Osteoblast (primary cell): ENCODE measurements at places on chromosomes 13 and 19. TPM values are rescaled to one million over a fixed set of nuclear protein-coding genes. Genes with fewer than 3 reads are reported as not detected.
A peak's percentile ranks its signal among the peaks of the same experiment; 100 is the strongest.

The NFIX gene
- 114 and 122 TPM in 2 replicates for total RNA-seq

The KASH5 gene
- not detected in 2 replicates for total RNA-seq

DNA sequence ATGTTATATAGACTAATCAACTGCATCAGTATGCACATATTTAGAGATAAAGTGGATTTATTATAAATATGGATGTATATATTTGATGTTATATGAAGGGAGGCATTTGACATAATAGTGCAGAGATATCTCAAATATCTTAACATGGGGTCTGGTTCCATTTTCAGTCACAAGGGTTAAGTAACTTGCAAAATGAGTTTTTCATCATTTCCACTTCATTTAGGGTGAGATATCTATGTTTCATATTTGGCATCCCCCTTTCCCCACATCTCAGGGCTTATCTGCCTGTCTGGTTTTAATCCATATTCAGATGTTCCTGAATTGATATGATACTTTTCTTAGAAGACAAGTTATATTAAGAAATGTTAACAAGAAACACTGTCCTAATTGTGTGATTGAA is 2141.2 kb downstream of the PCDH9 start:
- DNase-seq: no peak

DNA sequence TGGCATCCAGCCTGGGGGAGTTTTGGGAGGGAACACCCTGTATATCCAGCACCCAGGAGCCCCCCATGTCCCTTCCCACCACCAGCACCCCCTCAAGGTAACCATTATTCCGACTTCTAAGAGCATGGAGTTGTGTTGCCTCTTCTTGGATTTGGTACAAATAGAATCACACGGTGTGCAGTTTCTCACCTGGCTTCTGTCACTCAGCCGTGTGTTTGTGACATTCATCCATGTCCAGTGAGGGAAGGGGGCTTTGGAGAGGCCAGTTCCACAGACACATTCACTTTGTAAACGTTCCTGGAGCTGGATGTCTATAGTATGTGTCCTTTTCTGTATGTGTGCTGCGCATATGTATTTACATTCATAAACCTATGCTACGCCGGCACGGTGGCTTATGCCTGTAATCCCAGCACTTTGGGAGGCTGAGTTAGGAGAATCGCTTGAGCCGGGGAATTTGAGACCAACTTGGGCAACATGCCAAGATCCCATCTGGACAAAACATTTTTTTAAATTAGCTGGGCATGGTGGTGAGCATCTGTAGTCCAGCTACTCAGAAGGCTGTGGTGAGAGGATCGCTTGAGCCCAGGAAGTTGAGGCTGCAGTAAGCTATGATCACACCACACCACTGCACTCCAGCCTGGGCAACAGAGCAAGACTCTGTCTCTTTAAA is 36.6 kb downstream of the MYH14 start:
- DNase-seq: no peak

GRCh38 chr13:46281779-46282178 is 70.1 kb downstream of the LRRC63 start:
- DNase-seq: no peak

DNA sequence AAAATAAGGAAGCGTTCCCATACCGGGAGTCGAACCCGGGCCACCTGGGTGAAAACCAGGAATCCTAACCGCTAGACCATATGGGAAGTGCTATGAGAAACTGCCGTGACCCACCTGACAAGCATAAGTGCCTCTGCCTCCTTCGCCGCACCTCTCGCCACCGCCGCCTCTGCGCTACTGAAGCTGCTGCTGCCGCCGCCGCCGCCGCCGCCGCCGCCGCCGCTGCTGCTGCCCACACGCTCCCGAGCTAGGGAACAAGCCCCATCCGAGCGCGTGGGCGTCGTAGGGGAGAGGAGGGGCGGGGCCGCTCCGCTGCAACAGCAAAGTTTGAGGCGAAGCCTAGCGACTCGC is 610 bp upstream of the WBP4 start:
- DNase-seq: peak; percentile 90
